ENCODE measurements at places on chromosomes 7 and 10. TPM values are rescaled to one million over a fixed set of nuclear protein-coding genes. Genes with fewer than 3 reads are reported as not detected.
A peak's percentile ranks its signal among the peaks of the same experiment; 100 is the strongest.

DNA sequence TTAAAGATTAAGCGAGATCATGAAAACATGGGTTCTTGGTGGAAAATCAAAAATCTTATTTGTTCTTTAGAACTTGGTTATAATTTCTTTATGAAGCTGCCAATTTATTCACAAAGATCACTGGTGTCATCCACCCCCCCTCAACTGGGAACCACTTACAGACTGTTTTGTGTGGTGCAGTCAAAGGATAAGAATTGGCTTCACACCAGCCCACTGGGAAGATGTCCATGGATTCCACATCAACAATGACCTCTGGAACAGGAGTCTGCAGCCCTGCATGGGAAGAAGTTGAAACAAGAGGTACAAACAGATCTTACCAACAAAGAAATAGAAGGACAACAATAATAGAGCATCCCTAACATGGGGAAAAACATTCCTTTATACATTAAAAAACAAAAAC lies 205.2 kb downstream of the SFMBT2 start:
- no peak for DNase-seq

DNA sequence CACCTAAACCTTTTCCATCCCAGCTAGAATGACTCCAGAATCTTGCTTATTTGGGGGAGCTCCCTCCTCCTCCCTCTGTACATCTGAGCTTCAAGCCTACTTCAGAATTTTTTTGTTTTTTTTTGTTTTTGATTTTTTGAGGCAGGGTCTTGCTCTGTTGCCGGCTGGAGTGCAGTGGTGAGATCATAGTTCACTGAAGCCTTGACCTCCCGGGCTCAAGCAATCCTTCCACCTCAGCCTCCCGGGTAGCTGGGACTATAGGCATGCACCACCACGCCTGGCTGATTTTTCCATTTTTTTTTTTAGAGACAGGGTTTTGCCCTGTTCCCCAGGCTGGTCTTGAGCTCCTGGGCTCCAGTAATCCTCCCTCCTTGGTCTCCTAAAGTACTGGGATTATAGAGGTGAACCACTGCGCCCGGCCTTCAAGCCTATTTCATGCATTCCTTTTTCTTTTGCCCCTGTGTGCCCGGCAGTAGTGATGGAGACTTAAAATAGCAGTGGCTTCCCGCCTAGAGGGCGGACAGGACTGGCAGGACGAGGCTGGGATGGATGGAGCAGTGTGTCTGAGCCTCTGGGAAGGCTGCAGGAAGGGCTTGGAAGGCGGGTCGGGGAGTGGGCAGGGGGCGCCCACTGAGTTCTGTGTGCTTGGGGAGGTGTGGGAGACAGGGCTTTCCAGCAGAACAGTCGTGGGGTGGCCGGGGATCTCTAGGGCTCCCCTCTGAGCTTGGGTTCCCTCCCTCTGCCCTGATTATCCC lies 8.8 kb downstream of the CUX1 start:
- no peak for DNase-seq

SH2B2 gene
- 21.9 TPM for total RNA-seq

GRCh38 chr10:30833628-30833970 lies 198.1 kb downstream of the ZNF438 start:
- DNase-seq, result peak; percentile 36

GRCh38 chr7:138713191-138713590 lies 12.0 kb upstream of the SVOPL start:
- no peak for DNase-seq

DNA sequence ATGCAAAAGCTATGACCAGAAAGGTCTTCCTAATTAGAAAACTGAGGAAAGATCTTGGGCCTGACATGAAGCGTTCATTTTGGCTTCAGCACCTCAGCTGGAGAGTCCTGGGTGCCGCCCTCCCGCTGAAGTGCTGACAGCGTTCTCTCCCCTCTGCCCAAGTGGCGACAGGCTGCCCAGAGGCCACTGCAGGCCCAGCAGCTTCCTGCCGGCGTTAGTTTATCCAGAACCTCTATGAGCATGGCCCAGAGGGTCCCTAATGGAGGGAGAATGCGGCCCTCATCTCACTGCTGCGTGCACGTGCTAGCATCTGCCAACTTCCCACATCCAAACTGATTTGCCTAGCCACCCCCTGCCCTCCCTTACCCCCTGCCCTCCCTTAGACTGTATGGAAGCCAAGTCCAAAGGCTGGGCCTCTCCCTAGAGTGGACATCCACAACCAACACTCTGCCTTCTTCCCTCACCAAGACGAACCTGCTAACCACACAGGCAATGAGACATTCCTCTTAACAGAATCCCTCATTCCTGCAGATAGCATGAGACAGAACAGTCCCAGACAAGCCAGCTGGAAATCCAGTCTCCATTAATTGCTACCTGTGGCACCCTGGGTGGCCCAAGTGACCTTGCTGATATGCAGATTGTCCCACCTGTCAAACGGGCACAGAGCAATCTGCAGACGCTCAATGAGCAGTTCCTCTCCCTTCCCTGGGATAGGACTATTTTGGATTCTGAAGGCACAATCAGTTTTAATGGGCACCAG lies 108.4 kb downstream of the C10orf90 start:
- DNase-seq, result no peak

AZGP1 gene
- total RNA-seq, result 0.17 TPM

USP54 gene
- total RNA-seq, result 27.4 TPM

GRCh38 chr7:77944183-77945182 lies 145.9 kb downstream of the PHTF2 start:
- DNase-seq, result no peak

- no peak for DNase-seq
These were observed 12.0 kb upstream of the RASSF4 start for GRCh38 chr10:44947371-44948152.

GRCh38 chr7:106281127-106281526 lies 3.7 kb downstream of the NAMPT start:
- no peak for DNase-seq

- no peak for DNase-seq
These were observed 985.2 kb upstream of the C7orf33 start for GRCh38 chr7:147605323-147605722.

MLXIPL gene
- 25.7 TPM for total RNA-seq

- DNase-seq, result no peak
These were observed 6.2 kb downstream of the SFXN4 start for GRCh38 chr10:119159332-119159731.

- DNase-seq, result peak; percentile 21
These were observed 184.1 kb downstream of the BICC1 start for GRCh38 chr10:58696736-58697135.

DNA sequence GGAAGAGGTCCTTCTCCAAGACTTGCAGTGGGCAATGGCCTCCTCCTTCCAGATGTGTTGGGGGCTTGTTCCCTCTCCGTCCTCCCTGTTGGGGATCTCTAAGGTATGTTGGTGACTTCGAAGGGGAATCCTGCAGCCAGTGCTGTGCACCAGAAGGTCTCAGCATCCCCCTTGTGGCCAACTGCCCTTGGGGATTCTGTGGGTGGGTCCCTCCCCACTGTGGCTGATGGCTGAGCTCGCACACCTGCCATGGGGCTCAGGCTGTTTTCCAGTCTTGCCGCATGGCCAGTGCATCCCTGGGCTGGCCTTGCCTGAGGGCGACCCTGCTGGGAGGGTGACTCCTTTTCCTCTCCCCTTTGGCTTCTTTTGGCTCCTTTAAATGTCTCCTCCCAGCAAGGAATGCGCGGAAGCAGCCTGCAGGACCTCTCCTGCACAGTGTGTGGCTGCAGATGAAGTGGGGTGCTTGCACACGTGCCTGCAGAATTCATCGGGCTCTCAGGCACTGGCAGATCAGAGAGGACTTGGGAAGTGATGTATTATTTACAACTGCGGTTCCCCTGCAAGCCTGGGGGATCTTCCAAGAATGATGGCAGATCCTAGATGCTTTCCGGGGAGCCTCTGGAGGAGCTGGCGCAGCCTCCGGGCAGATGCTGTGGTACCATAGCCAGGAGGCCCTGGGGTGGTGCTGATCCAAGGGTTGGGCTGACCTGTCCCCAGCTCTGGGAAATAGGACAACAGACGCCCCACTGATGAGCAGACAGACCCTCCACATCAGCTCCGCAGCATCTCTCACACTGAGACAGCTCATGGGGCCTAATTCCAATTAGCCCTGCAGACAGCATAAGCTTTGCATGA lies 410.0 kb downstream of the TCERG1L start:
- peak; percentile 34 for DNase-seq

DNA sequence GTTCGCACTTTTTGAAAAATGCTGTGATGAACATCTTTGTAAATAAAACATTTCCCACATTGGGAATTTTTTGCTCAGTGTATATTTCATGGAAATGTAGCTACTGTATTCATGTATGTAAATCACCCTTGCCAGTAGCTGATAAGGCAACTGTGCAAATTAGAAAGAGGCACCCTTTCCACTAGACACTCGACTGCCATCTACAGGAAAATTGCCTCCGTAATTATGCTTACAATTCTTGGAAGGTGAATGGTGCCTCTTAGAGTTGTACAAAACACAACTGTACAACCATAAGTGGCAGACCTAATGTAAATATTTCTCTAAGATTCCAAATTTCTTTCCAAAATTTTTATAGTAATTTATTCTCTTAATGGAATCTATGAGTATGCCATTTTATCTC lies 491.7 kb downstream of the CCSER2 start:
- no peak for DNase-seq

PDE6C gene
- total RNA-seq, result not detected

DNA sequence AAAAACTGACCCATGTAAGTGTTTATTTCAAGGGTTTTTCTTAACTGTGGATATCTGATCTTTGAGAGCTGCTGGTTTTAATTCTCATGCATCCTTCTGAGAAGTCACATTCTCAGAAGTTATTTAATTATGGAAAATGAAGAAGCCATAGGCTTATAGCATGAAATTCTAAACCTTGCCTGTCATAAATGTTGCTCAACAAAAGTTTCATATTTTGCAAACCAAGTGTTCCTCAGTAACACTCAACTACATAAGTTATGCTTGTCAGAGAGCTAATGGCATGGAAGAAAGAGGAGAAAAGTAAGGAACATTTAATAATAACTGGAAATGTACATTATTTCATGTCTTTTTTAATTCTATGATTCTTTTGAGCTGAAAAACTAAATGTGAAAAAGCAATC lies 78.6 kb upstream of the MPP7 start:
- no peak for DNase-seq

GRCh38 chr7:36633377-36633776 lies 90.9 kb downstream of the AOAH start:
- peak; percentile 83 for DNase-seq

GRCh38 chr7:53812135-53812534 lies 730.0 kb upstream of the VSTM2A start:
- DNase-seq, result no peak

GRCh38 chr10:121722665-121723064 lies 124.4 kb upstream of the FGFR2 start:
- DNase-seq, result no peak

DNA sequence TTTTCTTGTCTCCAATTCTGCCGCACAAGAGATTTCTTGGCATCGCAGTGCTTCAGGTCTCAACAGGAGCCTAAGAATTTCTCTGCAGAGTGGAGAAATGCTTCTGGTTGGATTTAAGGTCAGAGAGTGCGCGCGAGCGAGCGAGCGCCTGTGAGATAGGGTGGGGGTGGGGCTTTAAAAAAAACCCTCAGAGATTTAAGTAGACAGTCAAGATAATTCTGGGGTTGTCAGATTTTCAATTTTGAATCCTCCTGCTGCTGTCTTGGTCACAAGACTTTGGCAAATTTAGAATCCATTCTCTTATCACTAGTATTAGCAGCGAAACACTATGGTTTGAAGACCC lies 49.7 kb downstream of the CPEB3 start:
- peak; percentile 72 for DNase-seq

VWA2 gene
- total RNA-seq, result 2.0 TPM

ZNF727 gene
- not detected for total RNA-seq

CLCN1 gene
- 0.23 TPM for total RNA-seq
